Naive B cell (primary cell): ENCODE measurements at places on chromosomes 2 and 18. TPM values are rescaled to one million over a fixed set of nuclear protein-coding genes. Genes with fewer than 3 reads are reported as not detected.

GRCh38 chr2:150204451-150204850, 283.0 kb downstream of the RND3 start:
- H3K27ac ChIP-seq: no peak overlapping the region
- H3K27me3 ChIP-seq: no peaks in the 10 kb centered on the region
- DNase-seq: no peak
- no peak overlapping the region for H3K4me3 ChIP-seq

Gene GDF7
- polyA plus RNA-seq: 0.17 TPM

DNA sequence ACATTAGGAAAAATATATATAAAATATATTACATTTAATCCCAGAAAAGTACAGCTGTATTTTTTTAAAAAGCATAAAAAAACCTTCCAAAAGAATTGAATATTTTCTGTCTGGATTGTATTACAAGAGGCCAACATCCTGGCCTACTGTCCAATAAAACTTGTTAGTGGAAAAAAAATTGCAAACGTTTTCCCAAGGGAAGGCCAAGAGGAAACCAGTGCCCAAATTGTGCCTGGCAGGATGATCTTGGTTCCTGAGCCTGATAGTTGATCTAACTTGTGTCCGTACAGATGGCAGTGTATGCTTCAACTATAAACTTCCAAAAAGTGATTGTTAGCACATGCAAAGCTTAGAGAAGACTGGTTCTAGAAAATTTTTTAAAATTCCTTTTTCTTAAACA, 90.6 kb upstream of the LPIN2 start:
- DNase-seq: no peak
- no peak overlapping the region for H3K4me3 ChIP-seq
- H3K4me1 ChIP-seq: no peaks in the 10 kb centered on the region
- no peaks in the 10 kb centered on the region for H3K36me3 ChIP-seq
- H3K27ac ChIP-seq: no peak overlapping the region

- H3K4me3 ChIP-seq: peak overlapping the region; percentile 98
- DNase-seq: no peak
- no peaks in the 10 kb centered on the region for H3K36me3 ChIP-seq
- H3K27ac ChIP-seq: peak overlapping the region; percentile 98
- peaks cover 47% of the 10 kb centered on the region for H3K4me1 ChIP-seq
These were observed 484 bp upstream of the DARS1 start for GRCh38 chr2:135985826-135986393.

Gene IL1RL2
- polyA plus RNA-seq: not detected

GRCh38 chr2:211982162-211982561, 556.4 kb downstream of the ERBB4 start:
- no peak overlapping the region for H3K27ac ChIP-seq
- DNase-seq: no peak
- no peaks in the 10 kb centered on the region for H3K27me3 ChIP-seq
- no peaks in the 10 kb centered on the region for H3K4me1 ChIP-seq
- no peak overlapping the region for H3K4me3 ChIP-seq

DNA sequence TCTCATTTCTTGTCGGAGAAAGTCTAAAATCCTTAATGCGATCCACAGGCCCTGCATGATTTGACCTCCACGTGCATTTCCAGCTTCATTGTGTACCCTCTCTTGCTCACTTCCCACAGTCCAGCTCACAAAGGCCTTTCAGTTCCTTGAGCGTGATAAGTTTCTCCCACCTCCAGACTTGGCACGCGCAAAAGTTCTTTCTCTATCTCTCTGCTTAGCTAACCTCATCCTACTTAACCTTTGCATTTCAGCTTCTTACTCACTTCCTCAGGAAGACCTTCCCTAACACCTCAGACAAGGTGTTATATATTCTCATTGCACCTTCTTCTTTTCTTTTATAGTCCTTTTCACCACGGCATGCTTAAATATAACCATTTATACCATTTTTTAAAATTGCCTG, 124.8 kb upstream of the XPO1 start:
- no peak overlapping the region for H3K4me3 ChIP-seq
- H3K27ac ChIP-seq: no peak overlapping the region
- no peak for DNase-seq
- no peaks in the 10 kb centered on the region for H3K36me3 ChIP-seq
- H3K27me3 ChIP-seq: peaks cover 14% of the 10 kb centered on the region

- peak; percentile 33 for DNase-seq
- peaks cover 49% of the 10 kb centered on the region for H3K27me3 ChIP-seq
- H3K4me3 ChIP-seq: no peak overlapping the region
- peak overlapping the region; percentile 32 for H3K27ac ChIP-seq
These were observed 34.2 kb upstream of the EN1 start for GRCh38 chr2:118881490-118882129.

DNA sequence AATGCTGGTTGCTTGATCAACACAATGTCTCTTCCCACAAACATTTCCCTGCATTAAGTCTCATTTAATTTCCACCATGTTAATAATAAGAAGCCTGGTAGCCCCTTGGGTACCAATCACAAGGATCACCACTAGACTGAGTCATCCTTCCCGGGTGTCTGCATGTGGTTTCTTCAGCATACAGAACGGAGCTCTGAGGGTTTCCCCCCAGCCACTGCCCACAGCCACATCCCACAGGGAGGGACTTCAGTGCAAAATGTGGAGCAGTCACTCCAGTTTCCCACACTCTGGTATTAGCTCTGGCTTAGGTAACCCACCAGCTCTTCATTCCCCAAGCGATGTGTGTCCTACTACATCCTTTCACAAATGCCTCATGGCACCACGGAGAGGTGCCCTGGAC, 42.7 kb upstream of the POLE4 start:
- no peak for DNase-seq
- no peak overlapping the region for H3K27ac ChIP-seq
- peaks cover 34% of the 10 kb centered on the region for H3K27me3 ChIP-seq
- H3K4me1 ChIP-seq: peaks cover 4% of the 10 kb centered on the region
- no peaks in the 10 kb centered on the region for H3K36me3 ChIP-seq
- no peak overlapping the region for H3K4me3 ChIP-seq

DNA sequence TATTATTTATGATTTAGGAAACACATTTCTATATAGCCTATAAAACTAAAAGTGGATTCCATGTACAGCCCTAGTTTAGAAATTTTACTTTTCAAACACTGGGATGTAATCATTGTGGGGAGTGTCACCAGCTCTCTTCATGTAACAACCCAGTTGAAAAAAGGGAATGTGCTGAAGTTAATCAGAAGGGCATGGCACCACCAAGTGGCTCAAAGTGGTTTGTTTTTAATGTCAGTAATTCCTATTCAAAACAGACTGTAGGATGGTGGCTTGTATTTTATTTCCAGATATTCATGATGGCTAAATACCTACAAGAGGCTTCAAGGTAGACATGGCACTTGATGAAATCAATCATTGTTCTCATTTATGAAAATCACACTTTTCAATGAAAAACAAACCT, 58.1 kb upstream of the TMEM182 start:
- H3K36me3 ChIP-seq: no peaks in the 10 kb centered on the region
- DNase-seq: no peak
- no peaks in the 10 kb centered on the region for H3K4me1 ChIP-seq
- H3K4me3 ChIP-seq: no peak overlapping the region
- H3K27me3 ChIP-seq: peaks cover 11% of the 10 kb centered on the region

Gene PDE11A
- polyA plus RNA-seq: not detected

Gene NAT8
- not detected for polyA plus RNA-seq

Gene ABCB11
- polyA plus RNA-seq: not detected

GRCh38 chr2:151999053-151999452, 99.8 kb downstream of the CACNB4 start:
- H3K27me3 ChIP-seq: no peaks in the 10 kb centered on the region
- H3K4me3 ChIP-seq: no peak overlapping the region
- peaks cover 7% of the 10 kb centered on the region for H3K4me1 ChIP-seq
- no peaks in the 10 kb centered on the region for H3K36me3 ChIP-seq

- peak overlapping the region; percentile 100 for H3K27ac ChIP-seq
- no peak for DNase-seq
- peak overlapping the region; percentile 100 for H3K4me3 ChIP-seq
- peaks cover 57% of the 10 kb centered on the region for H3K4me1 ChIP-seq
- no peaks in the 10 kb centered on the region for H3K36me3 ChIP-seq
These were observed 866 bp downstream of the CWC22 start for GRCh38 chr2:180006231-180006630.

DNA sequence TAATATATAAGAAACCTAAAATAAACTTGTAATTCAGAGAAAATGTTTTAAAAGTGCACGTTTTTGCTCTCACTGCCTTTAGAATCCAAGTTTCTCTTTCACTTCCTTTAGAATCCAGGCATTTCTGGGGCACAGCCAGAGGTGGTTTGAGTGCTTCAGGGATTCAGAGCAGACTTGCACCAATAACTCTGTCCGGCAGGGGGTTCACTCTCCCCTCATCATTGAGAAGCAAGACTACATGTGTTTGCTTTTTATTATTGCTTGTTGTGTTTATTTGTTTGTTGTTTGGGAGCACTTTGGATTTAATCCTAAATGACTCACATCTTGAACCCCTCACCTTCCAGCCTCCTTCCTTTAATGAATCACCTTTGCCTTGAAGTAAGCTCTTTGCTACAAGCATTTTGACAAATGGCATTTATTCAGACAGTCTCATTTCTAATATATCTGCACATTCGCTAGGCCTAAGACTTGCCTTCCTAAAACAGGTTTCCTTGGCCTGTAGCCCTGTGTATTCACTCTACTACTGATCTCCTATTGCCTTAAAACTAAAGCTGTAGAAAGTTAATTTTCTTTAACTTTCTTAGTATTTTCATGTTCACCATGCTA, 233.5 kb upstream of the ATP5MC3 start:
- H3K4me3 ChIP-seq: no peak overlapping the region
- no peaks in the 10 kb centered on the region for H3K4me1 ChIP-seq
- no peak for DNase-seq
- H3K27ac ChIP-seq: no peak overlapping the region
- peaks cover 5% of the 10 kb centered on the region for H3K27me3 ChIP-seq
- H3K36me3 ChIP-seq: no peaks in the 10 kb centered on the region

- DNase-seq: no peak
- H3K27ac ChIP-seq: no peak overlapping the region
- no peak overlapping the region for H3K4me3 ChIP-seq
- no peaks in the 10 kb centered on the region for H3K4me1 ChIP-seq
These were observed 345.3 kb upstream of the CDH2 start for GRCh38 chr18:28522236-28522635.

Gene CIB4
- polyA plus RNA-seq: not detected

GRCh38 chr2:122808286-122808969, 1053.0 kb downstream of the TSN start:
- no peak for DNase-seq
- H3K4me1 ChIP-seq: no peaks in the 10 kb centered on the region
- no peaks in the 10 kb centered on the region for H3K27me3 ChIP-seq
- no peak overlapping the region for H3K27ac ChIP-seq
- no peaks in the 10 kb centered on the region for H3K36me3 ChIP-seq
- H3K4me3 ChIP-seq: no peak overlapping the region

Gene MOCOS
- not detected for polyA plus RNA-seq

GRCh38 chr2:106899786-106900530, 14.0 kb upstream of the ST6GAL2 start:
- H3K27ac ChIP-seq: no peak overlapping the region
- no peaks in the 10 kb centered on the region for H3K36me3 ChIP-seq
- no peak overlapping the region for H3K4me3 ChIP-seq
- H3K27me3 ChIP-seq: no peaks in the 10 kb centered on the region
- no peaks in the 10 kb centered on the region for H3K4me1 ChIP-seq

DNA sequence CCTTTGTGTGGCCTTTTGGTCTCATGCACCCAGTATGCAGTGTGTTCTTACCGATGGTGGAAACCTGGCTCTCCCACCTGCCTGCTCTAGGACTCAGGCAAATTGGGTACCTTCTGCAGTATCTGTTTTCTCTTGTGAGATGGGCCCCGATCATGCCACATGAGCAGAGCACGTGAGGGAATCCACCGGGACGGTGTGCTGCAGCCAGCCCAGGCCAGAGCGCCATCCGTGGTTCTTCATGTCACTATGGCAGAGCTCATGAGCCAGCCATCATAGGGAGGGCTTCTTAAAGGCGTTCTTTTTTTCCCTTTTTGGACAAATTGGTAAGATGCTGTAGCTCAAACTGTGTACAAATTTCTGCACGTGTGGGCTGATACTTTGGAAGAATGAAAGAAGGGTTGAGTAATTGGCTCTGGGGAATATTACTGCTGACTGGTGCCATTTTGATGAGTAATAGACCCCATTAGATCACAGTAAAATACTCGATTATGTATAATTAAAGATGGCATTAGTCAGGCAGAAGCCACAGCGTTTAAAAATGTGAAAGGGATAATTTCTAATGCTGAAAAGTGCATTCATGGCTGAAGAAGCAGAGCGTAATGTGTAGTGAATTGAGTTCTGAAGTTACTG, 19.2 kb downstream of the SH3RF3 start:
- H3K4me1 ChIP-seq: peaks cover 11% of the 10 kb centered on the region
- H3K4me3 ChIP-seq: no peak overlapping the region
- no peak for DNase-seq
- no peaks in the 10 kb centered on the region for H3K27me3 ChIP-seq

GRCh38 chr18:62061821-62062478, 124.9 kb downstream of the PIGN start:
- peaks cover 39% of the 10 kb centered on the region for H3K36me3 ChIP-seq
- H3K27me3 ChIP-seq: no peaks in the 10 kb centered on the region
- no peaks in the 10 kb centered on the region for H3K4me1 ChIP-seq
- no peak overlapping the region for H3K4me3 ChIP-seq

Gene NTSR2
- not detected for polyA plus RNA-seq

- no peaks in the 10 kb centered on the region for H3K36me3 ChIP-seq
- no peaks in the 10 kb centered on the region for H3K4me1 ChIP-seq
These were observed 76.0 kb upstream of the DSG1 start for GRCh38 chr18:31241900-31242409.

DNA sequence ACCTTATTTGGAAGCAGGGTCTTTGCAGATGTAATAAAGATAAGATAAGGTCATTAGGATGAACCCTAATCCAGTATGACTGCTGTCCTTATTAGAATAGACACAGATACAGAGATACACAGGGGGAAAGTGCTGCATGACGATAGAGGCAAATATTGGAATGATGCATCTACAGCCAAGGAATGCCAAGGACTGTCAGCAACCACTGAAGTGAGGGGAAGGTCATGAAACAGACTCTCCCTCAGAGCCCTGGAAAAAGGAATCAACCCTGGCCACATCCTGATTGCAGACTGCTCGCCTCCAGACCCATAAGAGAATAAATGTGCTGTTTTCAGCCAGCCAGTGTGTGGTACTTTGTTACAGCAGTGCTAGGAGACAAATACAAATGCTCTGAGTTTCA, 14.8 kb downstream of the TMEM237 start:
- H3K4me1 ChIP-seq: no peaks in the 10 kb centered on the region
- H3K27ac ChIP-seq: no peak overlapping the region
- no peak overlapping the region for H3K4me3 ChIP-seq
- H3K36me3 ChIP-seq: peaks cover 7% of the 10 kb centered on the region

DNA sequence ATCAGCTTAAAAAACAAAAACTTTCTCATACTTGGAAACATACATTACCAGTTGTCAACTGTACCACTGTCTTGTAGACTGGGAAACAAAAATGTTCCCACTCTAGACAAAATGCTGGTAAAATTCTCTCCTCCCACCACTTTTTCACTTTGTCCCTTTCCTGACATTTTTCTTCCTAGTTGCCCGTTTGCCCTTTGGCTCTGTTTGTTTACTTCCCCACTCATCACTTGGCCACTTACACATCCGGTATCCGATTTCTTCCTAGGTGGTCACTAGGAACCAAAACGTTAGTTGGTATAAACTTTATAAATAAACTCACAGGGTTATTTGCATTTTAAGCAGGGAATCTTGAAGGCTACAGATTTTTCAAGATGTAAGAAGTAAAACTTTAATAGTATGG, 84.9 kb downstream of the METTL4 start:
- H3K27ac ChIP-seq: no peak overlapping the region
- H3K36me3 ChIP-seq: no peaks in the 10 kb centered on the region
- DNase-seq: no peak
- no peaks in the 10 kb centered on the region for H3K4me1 ChIP-seq
- H3K27me3 ChIP-seq: peaks cover 20% of the 10 kb centered on the region

Gene ANKRD62
- polyA plus RNA-seq: not detected

Gene GPAT2
- 28.4 TPM for polyA plus RNA-seq

GRCh38 chr2:101689114-101689825, 8.2 kb upstream of the MAP4K4 start:
- H3K4me1 ChIP-seq: peaks cover 13% of the 10 kb centered on the region
- no peaks in the 10 kb centered on the region for H3K27me3 ChIP-seq
- peak overlapping the region; percentile 72 for H3K27ac ChIP-seq
- DNase-seq: no peak
- no peaks in the 10 kb centered on the region for H3K36me3 ChIP-seq
- H3K4me3 ChIP-seq: no peak overlapping the region
